Upper lobe of right lung (tissue), 1 donor: ENCODE measurements at places on chromosomes 2 and 18. TPM values are rescaled to one million over a fixed set of nuclear protein-coding genes. Genes with fewer than 3 reads are reported as not detected.

The C2orf78 gene
- not detected for total RNA-seq

The ERFE gene
- not detected for total RNA-seq

The POTEI gene
- not detected for total RNA-seq

The ATP8B1 gene
- total RNA-seq: 30.7 TPM

The GTF2A1L gene
- not detected for total RNA-seq

The FEV gene
- total RNA-seq: not detected

DNA sequence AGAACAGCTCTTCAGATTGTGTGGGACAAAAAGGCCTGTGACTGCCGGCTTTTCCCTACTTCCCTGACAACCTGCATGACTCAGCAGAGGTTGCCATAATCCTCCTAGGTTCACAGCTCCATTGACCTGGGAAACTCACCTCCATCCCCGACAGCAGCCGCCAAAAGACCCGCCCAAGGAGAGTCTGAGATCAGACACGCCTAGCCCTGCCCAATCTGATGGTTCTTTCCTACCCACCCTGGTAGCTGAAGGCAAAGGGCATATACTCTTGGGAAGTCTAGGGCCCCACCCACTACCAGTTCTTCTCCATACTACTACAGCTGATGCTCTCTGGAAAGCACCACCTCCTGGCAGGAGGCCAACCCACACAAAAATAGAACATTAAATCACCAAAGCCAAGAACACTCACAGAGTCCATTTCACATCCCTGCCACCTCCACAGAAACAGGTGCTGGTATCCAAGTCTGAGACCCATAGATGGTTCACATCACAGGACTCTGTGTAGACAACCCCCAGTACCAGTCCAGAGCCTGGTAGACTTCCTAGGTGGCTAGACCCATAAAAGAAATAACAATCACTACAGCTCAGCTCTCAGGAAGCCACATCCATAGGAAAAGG lies 140.6 kb downstream of the NETO1 start:
- H3K36me3 ChIP-seq: no peaks in the 10 kb centered on the region
- DNase-seq: no peak
- H3K4me1 ChIP-seq: no peaks in the 10 kb centered on the region
- H3K27ac ChIP-seq: no peak overlapping the region
- H3K4me3 ChIP-seq: no peak overlapping the region

- no peaks in the 10 kb centered on the region for H3K4me1 ChIP-seq
- no peaks in the 10 kb centered on the region for H3K36me3 ChIP-seq
- no peak overlapping the region for H3K27ac ChIP-seq
- H3K4me3 ChIP-seq: no peak overlapping the region
- DNase-seq: no peak
These were observed 283.3 kb upstream of the THUMPD2 start for GRCh38 chr2:40062381-40062780.

GRCh38 chr18:48539406-48540250 lies 797 bp downstream of the CTIF start:
- peak overlapping the region; percentile 76 for H3K27ac ChIP-seq
- peak; percentile 76 for DNase-seq
- peak overlapping the region; percentile 75 for H3K4me3 ChIP-seq

DNA sequence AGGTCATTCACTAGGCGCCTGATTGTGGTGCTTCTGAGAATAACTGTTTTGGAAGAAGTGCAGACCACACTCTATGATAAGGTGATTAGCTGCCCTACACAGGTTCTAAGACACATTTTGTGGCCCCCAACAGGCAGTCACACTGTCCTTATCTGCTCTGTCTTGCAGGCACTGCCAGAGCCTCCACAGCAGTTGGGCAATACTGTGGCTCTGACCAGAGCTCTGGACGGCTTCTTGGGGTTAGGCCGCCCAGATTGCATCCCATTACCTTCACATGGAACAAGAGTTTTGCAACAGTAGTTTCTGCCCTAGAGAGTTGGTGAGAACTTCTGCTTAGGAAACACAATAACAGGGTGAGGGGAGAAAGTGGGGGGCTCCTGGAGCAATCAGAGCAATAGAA lies 22.7 kb downstream of the RUFY4 start:
- no peaks in the 10 kb centered on the region for H3K27me3 ChIP-seq
- H3K36me3 ChIP-seq: no peaks in the 10 kb centered on the region
- no peak for DNase-seq
- no peak overlapping the region for H3K27ac ChIP-seq

GRCh38 chr2:216312441-216312840 lies 59.8 kb downstream of the MARCHF4 start:
- no peak overlapping the region for H3K4me3 ChIP-seq
- no peak for DNase-seq
- H3K4me1 ChIP-seq: no peaks in the 10 kb centered on the region
- no peaks in the 10 kb centered on the region for H3K27me3 ChIP-seq

DNA sequence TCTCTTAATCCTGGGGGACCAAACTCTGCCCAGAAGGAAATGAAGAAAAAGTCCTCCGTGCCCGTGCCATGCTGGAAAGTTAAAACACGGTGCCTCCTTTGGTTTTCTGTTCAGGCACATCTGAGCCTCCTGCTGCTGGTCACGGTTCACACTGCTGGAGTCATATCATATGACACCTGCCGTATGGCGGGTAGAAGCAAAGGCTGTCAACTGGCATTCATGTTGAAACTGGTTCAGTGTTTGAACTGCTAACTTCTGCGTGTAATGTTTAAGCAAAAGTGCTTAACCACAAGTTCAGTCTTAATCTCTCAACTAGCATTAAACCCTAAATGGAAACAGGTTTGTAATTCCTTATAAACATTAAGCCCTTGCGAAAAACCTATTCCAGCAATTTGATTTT lies 3.1 kb downstream of the STK39 start:
- no peak overlapping the region for H3K27ac ChIP-seq
- H3K27me3 ChIP-seq: no peaks in the 10 kb centered on the region
- no peak overlapping the region for H3K4me3 ChIP-seq
- DNase-seq: no peak
